ENCODE measurements at places on chromosomes 3 and 15. TPM values are rescaled to one million over a fixed set of nuclear protein-coding genes. Genes with fewer than 3 reads are reported as not detected.

- DNase-seq, result no peak
These were observed 374.6 kb upstream of the ARL6 start for GRCh38 chr3:97389936-97390335.

TFRC gene
- 56.9 TPM for polyA plus RNA-seq

DNA sequence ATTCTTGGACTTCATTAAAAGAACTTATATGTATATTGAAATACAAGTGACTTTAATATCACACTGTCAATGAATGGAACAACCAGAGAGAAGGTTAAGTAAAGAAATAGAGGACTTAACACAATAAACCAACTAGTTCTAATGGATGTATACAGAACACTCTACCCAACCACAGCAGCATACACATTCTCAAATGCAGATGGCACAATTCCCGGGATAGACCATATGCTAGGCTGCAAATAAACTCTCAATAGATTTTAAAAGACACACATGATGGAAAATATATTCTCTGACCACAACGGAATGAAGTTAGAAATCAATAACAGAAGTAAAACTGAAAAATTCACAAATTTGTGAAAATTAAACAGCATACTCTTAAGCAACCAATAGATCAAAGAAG lies 214.3 kb upstream of the LINGO1 start:
- DNase-seq, result no peak

DNA sequence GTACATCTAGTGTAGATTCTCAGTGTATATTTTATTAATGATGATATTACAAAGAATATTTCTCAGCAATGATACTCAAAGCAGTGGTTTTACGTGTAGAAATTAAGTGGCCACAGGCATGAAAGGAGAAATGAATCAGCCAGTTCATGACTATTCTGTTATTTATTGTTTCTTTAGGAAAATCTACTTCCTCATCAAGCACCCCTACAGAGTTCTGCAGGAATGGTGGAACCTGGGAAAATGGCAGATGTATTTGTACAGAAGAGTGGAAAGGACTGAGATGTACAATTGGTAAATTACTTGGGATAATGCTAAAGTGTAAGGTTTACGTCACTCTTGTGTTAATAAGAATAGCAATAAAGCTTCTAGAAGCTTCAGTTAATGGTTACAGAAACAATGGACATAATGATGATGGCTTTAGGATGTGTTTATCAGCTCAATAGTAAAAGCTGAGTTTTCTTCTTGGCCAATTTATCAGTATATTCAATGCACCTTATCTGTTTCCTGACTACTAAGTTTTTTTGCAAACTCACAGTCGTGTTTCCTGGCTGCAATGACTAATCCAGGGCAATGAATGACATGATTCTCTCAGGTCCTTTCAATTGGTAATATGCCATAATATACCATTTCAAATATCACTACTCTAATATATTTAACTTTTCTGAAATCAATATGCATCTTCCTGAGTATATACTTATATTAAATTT lies 20.2 kb downstream of the ADGRG7 start:
- DNase-seq, result no peak

SUSD5 gene
- 3.4 TPM for polyA plus RNA-seq

- no peak for DNase-seq
These were observed 151.3 kb downstream of the CADPS start for GRCh38 chr3:62723914-62724217.

DNA sequence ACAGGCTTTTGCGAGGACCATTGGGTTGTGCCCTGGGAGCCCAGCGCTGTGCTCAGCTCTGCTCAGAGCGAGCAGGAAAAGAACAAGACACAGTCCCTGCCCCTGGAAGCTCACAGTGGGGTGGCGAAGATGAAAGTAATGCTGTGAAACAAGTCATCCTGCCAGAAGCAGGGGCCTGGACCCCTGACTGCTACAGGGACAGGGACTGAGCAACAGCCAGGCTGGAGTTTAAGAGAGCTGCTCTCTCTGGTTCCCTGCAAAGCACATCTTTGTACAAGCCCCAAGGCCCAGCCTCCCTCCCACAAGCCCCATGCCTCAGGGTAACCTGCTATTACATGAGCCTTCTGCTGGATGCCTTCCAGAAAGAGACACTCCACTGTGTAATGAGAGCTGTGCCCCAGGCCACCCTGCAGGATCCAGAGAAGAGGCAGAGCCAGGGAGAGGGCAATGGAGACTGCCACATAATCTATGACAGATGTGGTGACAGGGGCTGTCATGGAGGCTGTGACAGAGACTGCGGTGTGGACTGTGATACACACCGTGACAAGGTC lies 7.1 kb upstream of the HCN4 start:
- DNase-seq, result no peak

GRCh38 chr3:70392227-70392626 lies 79.8 kb upstream of the MDFIC2 start:
- DNase-seq, result no peak

DNA sequence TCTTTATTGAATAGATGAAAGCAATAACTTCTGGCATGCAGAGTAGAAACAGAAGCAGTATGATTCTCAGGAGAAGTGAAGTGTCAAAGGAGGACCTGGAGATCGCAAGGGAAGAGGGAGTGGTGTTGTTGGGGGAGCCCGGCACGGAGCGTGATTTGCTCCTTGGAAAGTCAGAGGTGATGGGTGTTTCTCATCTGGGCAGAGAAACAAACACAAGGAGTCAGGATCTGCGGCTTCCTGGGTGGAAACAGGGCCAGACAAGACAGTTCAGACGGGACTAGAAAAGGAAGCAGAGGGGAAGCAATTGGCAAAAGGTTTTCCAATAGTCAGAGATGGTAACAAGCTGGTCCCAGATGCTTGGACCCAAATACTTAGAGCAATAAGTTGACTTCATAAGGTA lies 34.4 kb upstream of the CCDC80 start:
- DNase-seq, result no peak

DNA sequence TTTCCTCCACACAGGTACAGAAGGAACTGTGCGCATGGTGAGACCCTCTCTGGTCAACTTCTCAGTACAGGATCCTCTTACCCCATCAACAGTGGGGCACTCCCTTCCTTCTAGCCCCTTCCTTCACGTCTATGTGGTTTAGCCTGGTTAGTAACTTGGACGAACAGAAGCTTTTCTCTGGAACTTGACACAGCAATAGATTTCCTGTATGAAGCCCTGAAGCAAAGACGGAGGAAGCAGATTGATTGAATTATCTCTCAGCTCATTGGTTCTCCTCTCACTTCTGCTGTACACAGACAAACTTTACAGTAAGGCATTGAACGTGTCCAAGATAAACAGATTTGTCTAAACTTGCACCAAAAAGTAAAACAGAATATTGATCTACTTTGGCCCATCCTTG lies at the start of gene CD200R1:
TSS of gene CD200R1 (minus strand) at position 210 of the 400 bp plus-strand sequence. CDS start 246 bp downstream, outside the sequence.
- no peak for DNase-seq

GRCh38 chr15:40787344-40787841 lies 17.6 kb downstream of the C15orf62 start:
- DNase-seq, result peak; percentile 58

CHST14 gene
- 38.7 TPM for polyA plus RNA-seq

GRCh38 chr15:96860741-96861140 lies 530.2 kb downstream of the NR2F2 start:
- no peak for DNase-seq

DNA sequence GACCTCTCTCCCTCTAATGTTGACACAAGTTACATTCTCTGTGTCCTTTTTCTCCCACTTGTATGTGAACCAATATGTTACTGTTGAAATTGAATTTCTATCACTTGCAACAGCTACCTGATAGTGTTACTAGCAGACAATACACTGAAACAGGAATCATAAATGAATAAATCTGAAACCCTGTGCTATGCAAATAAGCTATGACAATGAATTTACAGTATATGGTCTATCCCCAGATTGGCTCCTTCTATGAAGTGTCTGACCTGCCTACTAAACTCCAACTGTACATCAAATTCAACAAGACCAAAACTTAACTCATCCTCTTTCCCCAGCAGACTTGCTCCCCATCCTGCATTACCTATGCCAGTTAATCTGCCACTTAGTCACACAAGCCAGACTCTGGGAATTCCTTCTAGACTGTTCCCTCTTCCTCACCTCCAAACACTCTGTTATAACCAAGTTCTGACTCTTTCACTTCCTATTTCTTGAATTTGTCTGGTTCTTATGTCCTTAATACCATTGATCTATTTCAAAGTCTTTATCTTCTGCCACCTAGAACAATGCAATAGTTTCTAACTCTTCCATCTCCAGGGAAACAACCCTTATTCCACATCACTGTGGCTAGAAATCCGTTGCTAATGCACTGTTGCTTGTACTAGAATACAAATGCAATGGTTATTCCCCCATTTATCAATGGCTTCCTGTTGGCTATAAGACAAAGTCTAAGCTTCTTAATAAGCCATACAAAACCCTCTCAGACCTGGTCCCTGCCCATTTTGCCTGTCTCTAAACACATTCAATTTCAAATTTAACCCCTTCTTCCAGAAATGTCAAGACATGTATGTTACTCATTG lies 13.4 kb upstream of the ZNF639 start:
- DNase-seq, result no peak

DNA sequence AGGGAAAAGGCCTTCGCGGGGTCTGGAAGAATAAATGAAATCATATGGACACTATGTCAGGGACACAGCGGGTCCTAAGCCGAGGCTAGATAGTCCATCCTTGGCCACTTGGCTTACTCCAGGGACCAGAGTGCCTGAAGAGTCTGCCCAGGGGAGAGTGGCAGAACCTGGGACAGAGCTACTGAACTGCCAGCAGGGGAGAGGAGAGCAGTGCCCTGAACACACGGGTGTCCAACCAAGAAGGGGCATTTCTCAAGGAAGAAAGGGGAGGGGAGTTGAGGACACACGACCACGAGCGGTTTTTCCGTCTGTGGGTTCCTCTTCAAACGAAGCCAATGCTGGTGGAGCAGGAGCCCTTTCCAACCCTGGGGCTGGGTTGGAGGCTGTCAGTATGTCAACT lies 1.0 kb downstream of the ACAN start:
- DNase-seq, result no peak

ZNF621 gene
- polyA plus RNA-seq, result 36.3 TPM

TLR9 gene
- 0.31 TPM for polyA plus RNA-seq

ANKDD1A gene
- 12.8 TPM for polyA plus RNA-seq
